ENCODE measurements at places on chromosomes 1 and 21. TPM values are rescaled to one million over a fixed set of nuclear protein-coding genes. Genes with fewer than 3 reads are reported as not detected.

ALPL gene
- 129 TPM for total RNA-seq

CACNA1E gene
- total RNA-seq: 0.45 TPM

DNAI4 gene
- total RNA-seq: 7.0 TPM

ADGRL4 gene
- total RNA-seq: 81.8 TPM

ERO1B gene
- total RNA-seq: 7.1 TPM

CA6 gene
- not detected for total RNA-seq

ADAMTSL4 gene
- 76.4 TPM for total RNA-seq

TRIM17 gene
- total RNA-seq: not detected

SLC30A10 gene
- 0.19 TPM for total RNA-seq

MANEAL gene
- 1.5 TPM for total RNA-seq

OR6P1 gene
- not detected for total RNA-seq

SLC37A1 gene
- total RNA-seq: 7.0 TPM

SFN gene
- 1.3 TPM for total RNA-seq

IL19 gene
- not detected for total RNA-seq

ELAVL4 gene
- total RNA-seq: 0.45 TPM

ALX3 gene
- not detected for total RNA-seq

LRRC52 gene
- total RNA-seq: not detected

SPRR2F gene
- not detected for total RNA-seq

FAM151A gene
- total RNA-seq: 0.84 TPM

CR1L gene
- 0.71 TPM for total RNA-seq

HFM1 gene
- total RNA-seq: 0.84 TPM

CDC14A gene
- 6.8 TPM for total RNA-seq

ESPN gene
- 0.80 TPM for total RNA-seq

PLA2G2F gene
- not detected for total RNA-seq

ADAMTS1 gene
- total RNA-seq: 480 TPM

AADACL3 gene
- 0.19 TPM for total RNA-seq

ZBTB37 gene
- total RNA-seq: 14.5 TPM

ELF3 gene
- 1.9 TPM for total RNA-seq

S100A16 gene
- 107 TPM for total RNA-seq

OR2T33 gene
- total RNA-seq: not detected

FCRL2 gene
- not detected for total RNA-seq

IL24 gene
- not detected for total RNA-seq

SLC35F3 gene
- total RNA-seq: not detected

HTR6 gene
- total RNA-seq: not detected

PADI2 gene
- 4.0 TPM for total RNA-seq

DRAXIN gene
- not detected for total RNA-seq

MINDY1 gene
- 18.6 TPM for total RNA-seq

SLC2A5 gene
- 12.9 TPM for total RNA-seq

KRTAP13-2 gene
- total RNA-seq: not detected

NECAP2 gene
- 49.7 TPM for total RNA-seq

SYCP1 gene
- not detected for total RNA-seq

MAP3K21 gene
- total RNA-seq: 0.96 TPM

CRP gene
- total RNA-seq: not detected

LRRN2 gene
- 5.7 TPM for total RNA-seq

TMEM269 gene
- total RNA-seq: not detected

LCE6A gene
- total RNA-seq: not detected

C8A gene
- not detected for total RNA-seq

IKBKE gene
- 9.9 TPM for total RNA-seq

SMCP gene
- total RNA-seq: not detected

SYT11 gene
- total RNA-seq: 6.1 TPM

OR2T34 gene
- total RNA-seq: not detected
